Activated CD4-positive, alpha-beta memory T cell treated with anti-CD3 and anti-CD28 coated beads for 36 hours (primary cell): ENCODE measurements at places on chromosomes 2 and 18. TPM values are rescaled to one million over a fixed set of nuclear protein-coding genes. Genes with fewer than 3 reads are reported as not detected.

GRCh38 chr2:109280804-109281203 is 151.8 kb downstream of the SH3RF3 start:
- no peak overlapping the region for H3K27ac ChIP-seq
- no peaks in the 10 kb centered on the region for H3K36me3 ChIP-seq
- DNase-seq: no peak
- no peaks in the 10 kb centered on the region for H3K4me1 ChIP-seq
- H3K27me3 ChIP-seq: no peaks in the 10 kb centered on the region

DNA sequence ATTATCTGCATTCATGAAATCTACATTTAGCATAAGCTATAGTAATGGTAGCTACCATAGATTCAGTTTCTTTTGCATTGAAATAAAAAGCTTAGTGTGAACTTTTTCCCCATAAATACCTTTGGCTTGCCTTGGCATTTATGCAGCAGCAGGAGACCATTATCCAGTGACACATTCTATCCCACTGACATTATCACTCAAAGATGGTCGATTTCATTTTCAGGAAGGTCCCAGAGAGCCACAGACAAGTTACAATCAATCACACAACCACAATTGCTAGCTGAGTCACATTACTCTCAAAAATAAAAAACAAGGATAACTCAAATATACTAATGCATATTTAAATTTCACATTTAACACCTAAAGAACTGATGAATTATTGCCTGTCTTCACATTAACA is 512.7 kb upstream of the CDH2 start:
- H3K4me3 ChIP-seq: no peak overlapping the region
- H3K27ac ChIP-seq: no peak overlapping the region
- H3K36me3 ChIP-seq: no peaks in the 10 kb centered on the region
- no peak for DNase-seq
- no peaks in the 10 kb centered on the region for H3K27me3 ChIP-seq

DNA sequence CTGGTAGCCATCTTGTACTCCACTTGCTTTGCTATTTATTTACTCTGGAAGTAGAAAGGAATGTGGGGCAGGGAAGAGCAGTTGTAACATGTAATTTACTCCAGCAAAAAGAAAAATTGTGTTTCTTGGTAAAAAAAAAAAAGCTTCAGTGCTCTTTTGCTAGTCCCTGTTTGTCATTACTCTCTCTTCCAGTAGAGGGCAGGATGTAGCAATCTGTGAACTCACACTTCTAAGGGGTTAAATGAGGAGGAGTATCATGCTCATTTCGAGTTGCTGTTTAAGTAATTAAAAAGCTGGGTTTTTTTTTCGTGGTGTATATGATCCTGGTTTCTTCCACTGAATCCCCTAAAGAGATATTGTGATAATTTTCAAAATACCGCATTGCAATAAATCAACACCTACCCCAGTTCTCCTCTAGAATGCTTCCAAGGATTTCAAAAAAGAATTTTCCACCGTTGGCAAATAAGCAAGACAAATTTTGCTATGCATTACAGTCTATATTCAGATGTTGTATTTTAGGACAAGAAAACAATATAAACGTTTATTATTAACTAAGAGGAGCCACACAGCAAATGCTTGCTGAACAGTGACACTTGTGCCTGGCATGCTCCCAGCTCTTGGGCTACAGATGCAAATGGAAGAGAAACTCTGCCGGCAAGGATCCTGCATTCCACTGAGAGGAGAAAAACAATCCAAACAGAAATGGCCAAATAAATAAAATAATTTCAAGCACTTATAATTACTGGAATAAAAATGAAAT is 261.6 kb downstream of the ASXL3 start:
- H3K27me3 ChIP-seq: no peaks in the 10 kb centered on the region
- no peak for DNase-seq
- H3K4me1 ChIP-seq: no peaks in the 10 kb centered on the region

- H3K4me1 ChIP-seq: no peaks in the 10 kb centered on the region
- no peaks in the 10 kb centered on the region for H3K27me3 ChIP-seq
- H3K4me3 ChIP-seq: no peak overlapping the region
- H3K36me3 ChIP-seq: no peaks in the 10 kb centered on the region
These were observed 201.2 kb downstream of the CTIF start for GRCh38 chr18:48740068-48740440.

DNA sequence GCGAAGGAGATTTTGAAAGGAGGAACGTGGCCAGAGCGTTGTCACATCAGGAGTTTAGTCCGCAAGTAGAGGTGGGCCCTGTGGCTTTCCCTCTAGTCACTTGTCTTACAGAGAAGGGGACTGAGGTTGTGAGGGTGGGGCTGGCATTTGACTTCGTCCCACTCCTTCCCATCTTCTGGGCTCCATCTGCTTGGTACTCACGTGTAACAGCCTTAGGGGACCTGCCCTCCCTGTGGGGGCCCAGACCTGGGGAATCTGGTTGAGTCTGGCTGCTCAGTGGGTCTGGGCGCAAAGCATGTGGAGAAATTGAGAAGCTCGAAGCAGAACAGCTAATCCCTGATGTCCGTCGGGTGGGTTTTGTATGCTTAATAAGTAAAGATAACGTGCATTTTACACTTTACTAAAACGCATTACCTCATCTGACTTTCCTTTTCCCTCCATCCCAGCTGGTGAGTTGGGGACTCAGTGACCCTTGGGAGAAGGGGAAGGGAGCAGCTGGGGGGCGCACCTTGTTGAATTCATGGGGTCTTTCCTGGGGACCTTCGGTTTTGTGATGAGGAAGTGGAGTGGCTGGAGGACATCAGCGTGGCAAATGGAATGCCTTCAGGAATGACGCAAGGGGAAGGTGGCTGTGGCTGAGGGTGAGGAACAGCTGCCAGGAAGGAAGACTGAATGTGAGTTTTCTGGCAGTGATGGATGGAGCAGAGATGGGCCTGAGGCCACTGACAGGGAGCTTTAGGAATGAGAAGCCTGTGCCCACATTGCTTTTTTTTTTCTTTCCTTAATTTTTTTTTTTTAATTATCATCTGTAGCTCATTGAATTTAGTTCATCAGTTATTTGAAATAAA is 44.8 kb downstream of the ASAP2 start:
- H3K36me3 ChIP-seq: no peaks in the 10 kb centered on the region
- H3K27ac ChIP-seq: no peak overlapping the region
- H3K27me3 ChIP-seq: peaks cover 6% of the 10 kb centered on the region

DNA sequence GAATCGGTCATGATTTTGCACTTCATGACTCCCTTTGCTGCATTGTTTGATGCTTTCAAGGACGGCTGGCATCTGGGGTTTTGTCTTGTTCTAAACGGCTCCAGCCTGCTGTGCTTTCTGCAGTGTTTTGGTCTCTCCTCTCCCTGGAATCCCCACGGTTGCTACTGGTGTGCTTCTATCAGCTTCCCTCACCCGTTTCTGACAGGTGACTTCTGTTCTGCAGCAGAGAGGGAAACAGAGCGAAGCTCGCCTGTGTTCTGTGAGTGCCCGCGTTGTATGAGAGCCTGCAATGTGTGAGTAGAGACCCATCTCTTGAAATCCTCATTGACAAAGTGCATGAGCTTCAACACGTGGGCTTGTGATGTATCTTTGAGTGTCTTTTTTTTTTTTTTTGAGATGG is 102.8 kb downstream of the DCDC2C start:
- H3K27ac ChIP-seq: no peak overlapping the region
- H3K4me3 ChIP-seq: no peak overlapping the region
- H3K27me3 ChIP-seq: peaks cover 5% of the 10 kb centered on the region
- no peak for DNase-seq

GRCh38 chr18:31566576-31567306 is 24.9 kb upstream of the TTR start:
- H3K4me1 ChIP-seq: no peaks in the 10 kb centered on the region
- H3K4me3 ChIP-seq: no peak overlapping the region
- no peaks in the 10 kb centered on the region for H3K27me3 ChIP-seq
- DNase-seq: no peak

- H3K4me1 ChIP-seq: peaks cover 14% of the 10 kb centered on the region
- peak; percentile 16 for DNase-seq
- peak overlapping the region; percentile 68 for H3K27ac ChIP-seq
- H3K36me3 ChIP-seq: no peaks in the 10 kb centered on the region
- no peaks in the 10 kb centered on the region for H3K27me3 ChIP-seq
These were observed 113.5 kb downstream of the NDUFA10 start for GRCh38 chr2:239911641-239912071.

GRCh38 chr2:238952261-238952919 is 104.5 kb downstream of the TWIST2 start:
- H3K4me3 ChIP-seq: no peak overlapping the region
- no peak overlapping the region for H3K27ac ChIP-seq
- no peak for DNase-seq
- H3K4me1 ChIP-seq: peaks cover 13% of the 10 kb centered on the region

The TANK gene
- total RNA-seq: 71.4 TPM

The LINC00305 gene
- not detected for total RNA-seq

The LDLRAD4 gene
- 28.4 TPM for total RNA-seq

GRCh38 chr2:235940330-235940729 is 227.9 kb downstream of the GBX2 start:
- peaks cover 14% of the 10 kb centered on the region for H3K27me3 ChIP-seq
- H3K36me3 ChIP-seq: no peaks in the 10 kb centered on the region
- H3K4me3 ChIP-seq: no peak overlapping the region
- no peak overlapping the region for H3K27ac ChIP-seq

DNA sequence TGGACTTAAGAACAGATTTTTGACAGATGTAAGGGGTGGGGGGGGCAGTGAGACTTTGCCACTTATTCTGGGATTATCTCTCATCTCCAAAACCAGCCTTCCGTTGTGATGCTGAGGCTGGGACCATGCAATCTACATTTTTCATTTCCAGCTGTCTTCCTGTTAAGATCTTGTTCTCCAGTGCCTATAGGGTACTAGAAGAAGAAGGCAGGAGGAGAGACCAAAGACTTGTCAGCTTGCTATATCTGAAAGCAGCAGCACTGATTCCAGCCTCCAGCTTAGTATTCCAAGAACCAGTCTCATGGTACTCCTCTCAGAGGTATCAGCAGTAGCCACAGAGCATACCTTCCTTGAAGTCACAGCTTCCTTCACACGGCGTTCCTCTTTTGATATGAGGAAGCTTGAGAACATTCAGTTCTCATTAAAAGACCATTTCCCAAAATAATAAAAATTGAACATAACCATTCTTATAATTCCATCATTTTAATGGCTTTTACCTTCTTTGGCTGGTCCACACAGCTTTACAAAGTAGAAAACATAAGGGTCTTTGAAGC is 49.8 kb downstream of the USP34 start:
- H3K27ac ChIP-seq: no peak overlapping the region
- H3K36me3 ChIP-seq: peaks cover 2% of the 10 kb centered on the region
- H3K27me3 ChIP-seq: no peaks in the 10 kb centered on the region
- no peak for DNase-seq
- peaks cover 54% of the 10 kb centered on the region for H3K4me1 ChIP-seq

GRCh38 chr2:219071131-219071816 is 10.6 kb upstream of the IHH start:
- no peak overlapping the region for H3K4me3 ChIP-seq
- DNase-seq: no peak
- H3K27ac ChIP-seq: no peak overlapping the region
- H3K36me3 ChIP-seq: peaks cover 2% of the 10 kb centered on the region
- no peaks in the 10 kb centered on the region for H3K4me1 ChIP-seq
- H3K27me3 ChIP-seq: no peaks in the 10 kb centered on the region

- no peaks in the 10 kb centered on the region for H3K36me3 ChIP-seq
- no peak overlapping the region for H3K27ac ChIP-seq
- peaks cover 6% of the 10 kb centered on the region for H3K27me3 ChIP-seq
- H3K4me1 ChIP-seq: no peaks in the 10 kb centered on the region
- no peak overlapping the region for H3K4me3 ChIP-seq
These were observed 195.7 kb downstream of the CDH20 start for GRCh38 chr18:61528961-61529360.

DNA sequence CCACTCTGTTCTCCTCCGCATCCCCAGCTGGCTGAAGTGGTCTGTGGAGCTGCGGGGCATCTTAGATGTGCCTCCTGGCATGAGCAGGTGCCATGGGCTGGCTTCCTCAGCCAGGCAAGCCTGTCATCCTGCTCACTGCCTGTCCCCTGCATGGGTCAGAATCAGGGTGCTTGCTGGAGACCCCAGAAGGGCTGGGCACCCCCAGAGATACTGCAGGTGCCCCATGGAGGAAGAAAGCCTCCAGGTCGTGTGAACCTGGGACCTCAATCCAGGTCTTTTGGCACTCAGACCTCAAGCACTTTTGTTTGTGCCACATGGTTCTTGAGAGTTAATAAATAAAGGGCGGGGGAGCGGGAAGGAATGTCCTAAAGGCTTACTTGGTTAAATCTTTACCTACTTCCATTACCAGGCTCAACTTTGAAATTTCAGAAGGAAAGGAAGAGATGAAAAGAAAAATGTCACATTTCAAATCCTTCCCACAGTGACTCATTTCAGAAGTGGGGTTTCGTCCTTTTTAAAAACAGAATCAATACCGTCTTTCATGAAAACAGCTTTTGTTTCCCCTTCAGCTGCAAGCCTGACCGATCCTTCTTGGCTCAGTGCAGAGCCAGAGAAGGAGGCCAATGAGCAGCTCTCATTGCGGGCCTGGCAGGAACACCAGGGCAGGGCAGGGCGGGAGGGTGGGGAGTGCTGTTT is 69.9 kb downstream of the RHOB start:
- H3K4me1 ChIP-seq: peaks cover 6% of the 10 kb centered on the region
- no peaks in the 10 kb centered on the region for H3K36me3 ChIP-seq
- DNase-seq: no peak
- H3K27me3 ChIP-seq: peaks cover 2% of the 10 kb centered on the region
- no peak overlapping the region for H3K4me3 ChIP-seq
